ENCODE measurements at places on chromosomes 5 and 9.

DNA sequence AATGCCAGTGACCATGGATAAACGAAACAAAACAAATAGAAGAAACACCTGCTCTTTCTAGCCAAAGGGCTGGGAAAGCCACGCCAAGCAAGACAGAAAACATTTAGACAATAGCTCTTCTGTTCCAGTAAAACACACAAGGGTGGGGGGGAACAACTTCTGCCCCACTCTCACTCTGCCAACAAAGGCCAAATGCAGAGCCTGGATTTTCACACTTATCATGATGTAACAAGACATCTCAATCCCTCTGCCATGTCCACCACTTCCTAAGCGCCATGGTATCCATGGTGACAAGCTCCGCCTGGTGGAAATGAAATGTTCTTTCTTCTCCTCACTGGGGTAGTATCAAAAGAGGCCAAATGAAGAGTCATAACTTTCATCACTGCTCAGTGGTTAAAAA lies 60.6 kb downstream of the DRD1 start:
- DNase-seq, result no peak

DNA sequence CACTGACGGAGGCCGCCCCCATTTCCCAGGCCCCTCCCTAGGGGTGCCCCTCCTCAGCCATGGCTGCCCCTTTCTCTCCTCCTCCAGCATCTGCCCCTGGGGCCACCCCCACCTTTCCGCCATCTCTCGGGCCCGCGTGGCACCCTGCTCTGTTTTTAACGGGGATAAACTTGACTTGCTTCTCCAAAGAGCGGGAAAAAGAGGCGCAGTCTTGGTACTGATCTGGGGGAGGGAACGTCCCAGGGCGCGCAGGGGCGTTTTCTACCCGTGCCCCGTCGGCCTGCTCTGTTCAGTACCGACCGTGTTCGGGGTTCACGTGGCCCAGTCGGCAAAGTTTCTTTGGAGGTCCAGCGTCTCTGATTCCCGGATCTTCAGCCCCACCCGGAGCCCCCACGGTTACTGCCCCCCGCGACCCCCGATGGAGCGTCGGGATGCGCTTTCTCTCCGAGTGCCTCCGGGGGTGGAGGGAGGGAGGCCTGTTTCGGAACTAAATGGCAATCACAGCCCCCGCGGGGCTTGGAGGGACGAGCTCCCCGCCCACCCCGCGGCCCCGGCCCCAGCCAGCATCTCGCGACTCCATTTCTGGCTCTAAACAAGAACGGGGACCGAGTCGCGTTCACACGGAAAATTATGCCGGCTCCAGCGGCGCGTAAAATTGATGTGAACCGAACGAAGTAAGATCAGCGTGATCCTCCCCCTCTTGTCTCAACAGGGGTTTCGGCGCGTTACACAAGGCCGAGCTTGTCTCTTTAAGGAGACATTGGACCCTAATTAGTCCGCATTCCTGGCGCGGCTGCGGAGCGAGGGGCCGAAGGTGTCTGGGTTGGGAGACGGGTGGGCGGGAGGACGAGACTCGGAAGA lies 1.1 kb upstream of the TLE4 start:
- peak; percentile 59 for DNase-seq

DNA sequence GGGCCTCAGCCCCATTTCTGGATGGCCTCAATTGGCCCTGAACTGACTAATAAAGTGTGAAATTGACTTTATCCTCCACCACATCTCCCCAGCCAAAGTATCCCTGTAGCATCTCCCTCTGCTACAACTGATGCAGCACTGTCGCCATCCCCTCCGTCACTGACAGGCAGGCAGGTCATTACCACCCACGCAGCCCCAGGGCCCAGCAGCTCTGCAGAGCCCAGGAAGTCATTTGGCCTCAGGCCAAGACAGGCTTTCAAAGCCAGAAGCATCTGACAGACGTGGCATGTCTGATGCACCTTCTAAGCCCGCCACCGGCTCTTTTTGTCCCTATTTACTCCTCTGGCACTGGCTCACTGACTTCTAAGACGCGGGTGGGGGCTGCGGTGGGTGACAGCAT lies 65.3 kb downstream of the ARHGEF37 start:
- no peak for DNase-seq

DNA sequence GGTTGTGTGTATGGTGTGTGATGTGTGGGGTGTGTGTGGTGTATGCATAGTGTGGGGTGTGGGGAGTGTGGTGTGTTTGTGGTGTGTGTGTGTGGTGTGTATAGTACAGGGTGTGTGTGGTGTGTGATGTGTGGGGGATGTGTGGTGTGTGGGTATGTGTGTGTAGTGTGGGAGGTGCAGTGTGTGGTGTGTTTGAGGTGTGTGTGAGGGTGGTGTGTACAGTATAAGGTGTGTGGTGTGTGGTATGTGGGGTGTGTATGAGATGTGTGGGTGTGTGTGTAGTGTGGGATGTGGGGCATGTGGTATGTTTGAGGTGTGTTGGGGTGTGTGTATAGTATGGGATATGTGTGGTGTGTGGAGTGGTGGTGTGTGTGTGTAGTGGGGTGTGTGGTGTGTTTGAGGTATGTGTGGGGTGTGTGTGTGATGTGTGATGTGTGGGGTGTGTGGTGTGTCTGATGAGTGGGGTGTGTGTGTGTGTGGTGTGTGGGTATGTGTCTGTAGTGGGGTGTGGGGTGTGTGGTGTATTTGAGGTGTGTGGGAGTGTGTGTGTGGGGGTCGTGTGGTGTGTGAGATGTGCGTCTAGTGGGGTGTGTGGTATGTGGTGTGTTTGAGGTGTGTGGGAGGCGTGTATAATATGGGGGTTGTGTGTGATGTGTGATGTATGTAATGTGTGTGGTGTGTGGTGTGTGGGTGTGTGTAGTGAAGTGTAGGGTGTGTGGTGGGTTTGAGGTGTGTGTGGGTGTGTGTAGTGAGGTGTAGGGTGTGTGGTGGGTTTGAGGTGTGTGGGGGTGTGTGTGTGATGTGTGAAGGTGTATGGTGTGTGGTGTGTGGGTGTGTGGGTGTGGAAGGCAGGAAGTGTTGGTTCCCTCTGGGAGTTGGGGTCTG lies 8.6 kb downstream of the ECSCR start:
- peak; percentile 48 for DNase-seq

DNA sequence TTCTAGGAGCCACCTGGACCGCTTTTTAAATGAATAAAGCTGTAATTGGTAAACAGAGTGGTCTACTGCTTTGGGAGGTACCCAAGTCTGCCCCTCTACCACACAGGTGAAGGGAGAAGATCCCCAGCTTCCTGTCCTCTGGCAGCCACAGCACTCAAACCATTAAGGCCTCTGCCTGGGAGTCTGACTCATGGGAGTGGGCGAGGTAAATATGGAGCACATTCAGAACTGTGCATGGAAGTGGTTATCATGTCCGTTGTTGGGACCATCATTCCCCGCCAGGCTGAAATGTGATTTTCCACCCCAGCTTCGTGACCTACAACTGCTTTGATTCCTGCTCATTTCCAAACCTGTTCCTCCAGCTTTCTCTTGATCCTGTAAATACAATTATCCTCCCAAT lies 59.5 kb upstream of the ALDH1B1 start:
- DNase-seq, result no peak
